ENCODE measurements at places on chromosomes 2 and 18. TPM values are rescaled to one million over a fixed set of nuclear protein-coding genes. Genes with fewer than 3 reads are reported as not detected.
A peak's percentile ranks its signal among the peaks of the same experiment; 100 is the strongest.

GRCh38 chr2:29097569-29097968, 17.6 kb upstream of the CLIP4 start:
- H3K4me1 ChIP-seq, result no peaks in the 10 kb centered on the region
- no peaks in the 10 kb centered on the region for H3K36me3 ChIP-seq
- no peaks in the 10 kb centered on the region for H3K27me3 ChIP-seq
- H3K27ac ChIP-seq, result no peak overlapping the region

- no peak overlapping the region for H3K27ac ChIP-seq
- H3K27me3 ChIP-seq, result no peaks in the 10 kb centered on the region
- H3K4me3 ChIP-seq, result no peak overlapping the region
- no peaks in the 10 kb centered on the region for H3K4me1 ChIP-seq
- DNase-seq, result no peak
These were observed 199.2 kb downstream of the ICOS start for GRCh38 chr2:204135752-204136151.

GRCh38 chr2:157874997-157875640, 1.0 kb downstream of the ACVR1 start:
- peak; percentile 68 for DNase-seq
- H3K4me1 ChIP-seq, result peaks cover 36% of the 10 kb centered on the region
- H3K27ac ChIP-seq, result peak overlapping the region; percentile 96
- H3K36me3 ChIP-seq, result no peaks in the 10 kb centered on the region
- no peaks in the 10 kb centered on the region for H3K27me3 ChIP-seq

DNA sequence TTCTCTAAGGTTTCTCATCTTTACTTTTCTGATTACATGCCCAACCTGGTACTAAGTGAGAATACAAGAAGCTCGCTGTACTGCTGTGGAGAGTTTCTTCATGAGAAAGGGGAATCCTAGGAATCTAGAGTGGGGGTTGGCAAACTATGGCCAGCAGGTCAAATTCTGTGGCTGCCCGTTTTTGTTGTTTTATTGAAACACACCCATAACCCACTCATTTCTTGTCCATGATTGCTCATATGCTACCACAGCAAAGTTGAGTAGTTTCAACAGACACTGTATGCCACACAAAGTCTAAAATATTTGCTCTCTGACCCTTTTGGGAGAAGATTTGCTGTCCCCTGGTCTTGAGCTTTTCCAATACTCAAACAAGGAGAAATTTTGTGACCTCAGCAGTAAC, 58.8 kb downstream of the C2orf74 start:
- no peaks in the 10 kb centered on the region for H3K4me1 ChIP-seq
- H3K36me3 ChIP-seq, result peaks cover 27% of the 10 kb centered on the region
- H3K27me3 ChIP-seq, result no peaks in the 10 kb centered on the region
- DNase-seq, result no peak
- no peak overlapping the region for H3K27ac ChIP-seq

- no peaks in the 10 kb centered on the region for H3K4me1 ChIP-seq
- no peaks in the 10 kb centered on the region for H3K27me3 ChIP-seq
- DNase-seq, result peak; percentile 15
- no peak overlapping the region for H3K4me3 ChIP-seq
These were observed 20.2 kb downstream of the IL18RAP start for GRCh38 chr2:102442967-102443828.

DNA sequence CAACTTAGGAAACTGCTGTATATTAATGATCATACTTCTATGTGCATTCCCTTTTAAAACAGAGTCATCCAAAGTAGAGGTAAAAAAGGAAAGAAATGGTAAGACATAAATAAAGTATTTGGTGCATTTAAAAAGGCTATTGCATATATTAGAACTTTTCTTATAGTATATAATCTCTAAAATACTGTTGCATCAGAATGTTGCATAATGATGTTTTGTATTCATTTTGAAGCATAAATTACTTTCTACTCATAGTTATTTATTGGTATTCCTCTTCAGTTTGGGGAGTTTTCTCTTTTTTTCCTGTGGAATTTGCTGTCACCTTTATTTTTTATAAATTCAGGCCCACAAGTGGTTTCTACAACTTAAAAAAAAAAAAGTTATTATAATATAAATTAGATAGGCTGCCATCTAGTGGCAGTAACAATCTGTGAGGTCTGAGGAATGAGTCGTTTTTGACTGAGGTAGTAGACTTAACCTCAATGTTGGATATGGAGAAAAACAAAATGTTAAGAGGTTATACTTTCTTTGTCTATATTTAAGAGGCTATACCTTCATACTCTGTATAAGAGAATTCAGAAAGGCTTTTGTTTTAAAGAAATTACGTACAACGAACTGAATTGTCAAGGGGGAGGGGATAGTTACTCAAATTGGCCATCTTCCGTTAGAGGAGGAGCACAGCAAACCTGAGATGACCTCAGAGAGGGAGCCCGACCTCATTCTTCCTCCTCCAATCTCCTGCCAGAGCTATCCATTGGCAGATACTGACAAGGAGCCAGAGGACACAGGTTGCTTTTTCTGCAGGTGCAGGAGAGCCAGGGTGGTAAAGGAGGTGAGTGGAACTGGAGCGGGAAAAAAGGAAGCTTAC, 23.8 kb downstream of the ANKAR start:
- H3K27me3 ChIP-seq, result no peaks in the 10 kb centered on the region
- H3K27ac ChIP-seq, result no peak overlapping the region
- H3K4me3 ChIP-seq, result no peak overlapping the region
- peak; percentile 12 for DNase-seq
- no peaks in the 10 kb centered on the region for H3K4me1 ChIP-seq
- H3K36me3 ChIP-seq, result no peaks in the 10 kb centered on the region

DNA sequence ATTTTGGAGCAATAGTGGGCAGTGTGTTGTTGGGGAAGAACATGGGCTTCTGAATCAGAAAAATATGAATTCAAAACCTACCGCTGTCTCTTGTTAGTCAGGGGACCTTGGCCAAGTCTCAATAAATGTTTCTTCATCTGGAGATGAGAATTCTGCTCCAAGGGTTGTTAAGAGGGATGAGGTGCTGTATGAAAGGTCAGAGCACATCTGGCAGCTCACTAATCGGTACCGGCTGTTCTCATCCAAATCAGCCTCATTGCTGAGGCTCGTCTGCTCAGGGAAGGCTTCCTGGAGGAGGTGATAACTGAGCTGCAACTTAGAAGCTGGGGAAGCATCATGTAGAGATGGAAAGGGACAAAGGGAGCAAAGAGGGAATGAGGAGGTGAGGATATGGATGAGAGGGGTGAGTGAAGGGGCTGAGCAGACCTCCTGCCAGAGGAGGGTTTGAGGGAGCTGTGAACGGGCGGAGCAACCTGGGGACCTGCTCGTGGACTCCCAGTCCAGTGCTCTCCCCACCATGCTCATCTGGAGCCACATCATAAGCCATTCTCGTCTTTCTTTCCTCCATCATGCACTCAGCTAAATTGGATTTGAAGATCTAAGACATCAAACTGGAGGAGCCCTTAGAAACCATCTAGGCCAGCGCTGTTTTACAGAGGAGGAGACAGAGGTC, 47.4 kb downstream of the GREB1 start:
- H3K36me3 ChIP-seq, result no peaks in the 10 kb centered on the region
- no peak overlapping the region for H3K4me3 ChIP-seq
- no peak overlapping the region for H3K27ac ChIP-seq
- H3K27me3 ChIP-seq, result no peaks in the 10 kb centered on the region
- no peak for DNase-seq

Gene SULT1C4
- 0.69 TPM for total RNA-seq

Gene NR4A2
- 1.3 TPM for total RNA-seq

Data from pancreas (tissue), 10 donors.